ENCODE measurements at places on chromosomes 16 and 17.

GRCh38 chr17:10769840-10770239, 34.1 kb downstream of the TMEM238L start:
- H3K27me3 ChIP-seq = no peaks in the 10 kb centered on the region
- H3K27ac ChIP-seq = no peak overlapping the region
- DNase-seq = peak; percentile 41
- H3K4me3 ChIP-seq = no peak overlapping the region

- H3K36me3 ChIP-seq = no peaks in the 10 kb centered on the region
- H3K4me3 ChIP-seq = peak overlapping the region; percentile 8
- peaks cover 30% of the 10 kb centered on the region for H3K4me1 ChIP-seq
- H3K27ac ChIP-seq = peak overlapping the region; percentile 42
- H3K27me3 ChIP-seq = no peaks in the 10 kb centered on the region
Observed at GRCh38 chr16:80027007-80027965, 426.7 kb upstream of the MAF start.

DNA sequence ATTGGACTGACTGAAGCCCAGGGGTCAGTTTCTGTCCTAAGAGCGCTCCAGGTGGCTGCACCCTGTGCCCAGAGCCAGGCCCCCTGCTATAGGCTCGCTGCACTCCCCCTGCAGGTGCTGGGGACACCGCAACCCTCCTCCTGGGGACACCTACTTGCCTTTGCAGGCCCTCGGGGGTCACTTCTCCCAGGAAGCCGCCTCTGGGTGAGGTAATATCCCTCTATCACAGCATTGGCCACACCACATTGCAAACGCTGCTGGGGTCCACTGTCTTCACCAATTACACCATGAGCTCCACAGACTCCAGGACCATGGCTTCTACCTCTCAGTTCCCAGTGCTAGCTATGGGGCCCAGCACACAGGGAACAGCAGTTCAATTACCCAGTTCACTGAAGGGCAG, 14.9 kb downstream of the USP36 start:
- DNase-seq = no peak
- no peak overlapping the region for H3K4me3 ChIP-seq
- peaks cover 8% of the 10 kb centered on the region for H3K4me1 ChIP-seq

DNA sequence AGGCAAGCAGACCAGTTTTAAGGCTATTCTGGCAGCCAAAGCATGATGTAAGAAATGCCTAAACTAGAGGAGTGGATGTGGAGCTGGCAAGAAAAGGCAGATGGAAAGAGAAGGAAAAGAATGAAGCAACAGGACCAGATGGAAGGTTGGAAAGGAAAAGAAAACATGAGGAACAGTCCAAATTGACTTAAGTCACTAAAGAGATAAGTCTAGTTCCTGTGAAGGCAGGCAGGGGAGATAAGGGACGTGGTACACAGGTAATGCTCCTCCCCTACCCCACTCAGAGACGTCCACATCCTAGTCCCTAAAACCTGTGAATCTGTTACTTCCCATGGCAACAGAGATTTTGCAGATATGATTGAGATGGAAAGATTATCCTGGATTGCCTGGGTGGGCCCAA, 43.5 kb downstream of the TEX2 start:
- H3K4me3 ChIP-seq = no peak overlapping the region
- H3K27me3 ChIP-seq = no peaks in the 10 kb centered on the region
- H3K27ac ChIP-seq = no peak overlapping the region
- H3K4me1 ChIP-seq = peaks cover 45% of the 10 kb centered on the region
- H3K36me3 ChIP-seq = no peaks in the 10 kb centered on the region
- no peak for DNase-seq

DNA sequence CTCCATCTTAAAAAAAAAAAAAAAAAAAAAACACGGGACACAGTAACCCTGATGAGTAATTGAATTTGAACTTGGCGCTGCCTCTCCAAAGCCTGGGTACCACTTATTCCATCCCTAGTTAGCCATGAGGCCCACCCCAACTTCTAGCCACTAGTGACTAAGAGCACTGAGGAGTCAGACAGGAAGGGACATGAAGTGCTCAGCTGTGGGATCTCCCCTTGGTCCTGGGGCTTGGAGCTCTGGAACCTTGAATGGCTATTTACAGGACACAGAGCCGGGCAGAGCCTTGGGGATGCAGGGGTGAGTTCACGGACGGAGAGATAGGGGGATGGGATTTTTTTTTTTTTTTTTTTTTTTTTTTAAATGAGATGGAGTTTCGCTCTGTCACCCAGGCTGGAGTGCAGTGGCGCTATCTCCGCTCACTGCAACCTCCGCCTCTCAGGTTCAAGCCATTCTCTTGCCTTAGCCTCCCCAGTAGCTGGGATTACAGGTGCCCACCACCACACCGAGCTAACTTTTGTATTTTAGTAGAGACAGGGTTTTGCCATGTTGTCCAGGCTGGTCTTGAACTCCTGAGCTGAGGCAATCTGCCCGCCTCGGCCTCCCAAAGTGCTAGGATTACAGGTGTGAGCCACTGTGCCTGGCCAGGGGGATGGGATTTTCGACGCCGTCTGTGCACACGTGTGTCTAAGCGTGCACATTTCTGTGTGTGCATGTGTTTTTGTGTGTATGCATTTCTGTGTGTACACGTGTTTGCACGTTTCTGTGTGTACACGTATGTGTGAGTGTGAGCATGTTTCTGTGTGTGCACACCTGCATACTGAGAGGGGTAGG, 20.4 kb upstream of the CIBAR2 start:
- H3K27ac ChIP-seq = no peak overlapping the region
- H3K4me3 ChIP-seq = no peak overlapping the region
- H3K27me3 ChIP-seq = no peaks in the 10 kb centered on the region
- no peaks in the 10 kb centered on the region for H3K36me3 ChIP-seq
- no peak for DNase-seq
- peaks cover 47% of the 10 kb centered on the region for H3K4me1 ChIP-seq

GRCh38 chr17:19495828-19496528, 37.7 kb upstream of the SLC47A1 start:
- no peaks in the 10 kb centered on the region for H3K27me3 ChIP-seq
- no peak overlapping the region for H3K27ac ChIP-seq
- DNase-seq = no peak
- no peaks in the 10 kb centered on the region for H3K4me1 ChIP-seq
- no peaks in the 10 kb centered on the region for H3K36me3 ChIP-seq

- no peaks in the 10 kb centered on the region for H3K4me1 ChIP-seq
- H3K4me3 ChIP-seq = no peak overlapping the region
- H3K27me3 ChIP-seq = no peaks in the 10 kb centered on the region
- H3K27ac ChIP-seq = no peak overlapping the region
- H3K36me3 ChIP-seq = no peaks in the 10 kb centered on the region
Observed at GRCh38 chr16:65975049-65975708, 391.3 kb upstream of the CDH5 start.

- H3K36me3 ChIP-seq = no peaks in the 10 kb centered on the region
- DNase-seq = no peak
- no peaks in the 10 kb centered on the region for H3K4me1 ChIP-seq
- H3K27me3 ChIP-seq = peaks cover 18% of the 10 kb centered on the region
- no peak overlapping the region for H3K4me3 ChIP-seq
- H3K27ac ChIP-seq = no peak overlapping the region
Observed at GRCh38 chr17:33302394-33302793, 9.3 kb upstream of the ASIC2 start.

- H3K27me3 ChIP-seq = no peaks in the 10 kb centered on the region
- peaks cover 39% of the 10 kb centered on the region for H3K4me1 ChIP-seq
- peak overlapping the region; percentile 95 for H3K4me3 ChIP-seq
Observed at GRCh38 chr17:68512960-68513474, 787 bp downstream of the PRKAR1A start.

GRCh38 chr17:37168731-37169353, 206.9 kb upstream of the C17orf78 start:
- H3K4me1 ChIP-seq = no peaks in the 10 kb centered on the region
- no peak for DNase-seq
- H3K27me3 ChIP-seq = no peaks in the 10 kb centered on the region
- H3K36me3 ChIP-seq = no peaks in the 10 kb centered on the region
- no peak overlapping the region for H3K4me3 ChIP-seq

GRCh38 chr17:56867948-56868376, 34.0 kb downstream of the DGKE start:
- no peak for DNase-seq
- H3K4me3 ChIP-seq = no peak overlapping the region
- H3K4me1 ChIP-seq = no peaks in the 10 kb centered on the region
- peaks cover 3% of the 10 kb centered on the region for H3K36me3 ChIP-seq
- H3K27ac ChIP-seq = no peak overlapping the region
- H3K27me3 ChIP-seq = no peaks in the 10 kb centered on the region

GRCh38 chr16:26031286-26031685, 339.5 kb downstream of the HS3ST4 start:
- H3K4me1 ChIP-seq = no peaks in the 10 kb centered on the region
- no peak overlapping the region for H3K4me3 ChIP-seq
- no peak overlapping the region for H3K27ac ChIP-seq
- no peaks in the 10 kb centered on the region for H3K27me3 ChIP-seq

- H3K4me1 ChIP-seq = peaks cover 10% of the 10 kb centered on the region
- no peak for DNase-seq
- H3K27ac ChIP-seq = no peak overlapping the region
- H3K27me3 ChIP-seq = peaks cover 63% of the 10 kb centered on the region
- no peak overlapping the region for H3K4me3 ChIP-seq
- H3K36me3 ChIP-seq = no peaks in the 10 kb centered on the region
Observed at GRCh38 chr16:73546341-73546845, 498.5 kb upstream of the ZFHX3 start.

DNA sequence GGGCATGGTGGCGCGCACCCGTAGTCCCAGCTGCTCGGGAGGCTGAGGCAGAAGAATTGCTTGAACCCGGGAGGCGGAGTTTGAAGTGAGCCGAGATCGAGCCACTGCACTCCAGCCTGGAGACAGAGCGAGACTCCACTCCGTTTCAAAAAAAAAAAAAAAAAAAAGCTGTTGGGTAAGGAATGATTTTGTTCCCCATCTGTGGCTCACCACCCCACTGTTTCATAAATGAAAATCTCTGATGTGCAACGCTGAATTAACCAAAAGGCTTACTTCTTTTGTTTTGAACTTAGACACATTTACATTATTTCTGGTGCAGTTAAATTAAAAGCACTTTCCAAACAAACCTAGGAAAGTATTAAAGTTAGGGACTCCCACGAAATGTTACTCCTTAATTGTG, 1.2 kb upstream of the METTL9 start:
- peak overlapping the region; percentile 100 for H3K4me3 ChIP-seq
- H3K4me1 ChIP-seq = peaks cover 34% of the 10 kb centered on the region
- H3K27ac ChIP-seq = peak overlapping the region; percentile 99
- H3K27me3 ChIP-seq = no peaks in the 10 kb centered on the region
- no peak for DNase-seq
- no peaks in the 10 kb centered on the region for H3K36me3 ChIP-seq

DNA sequence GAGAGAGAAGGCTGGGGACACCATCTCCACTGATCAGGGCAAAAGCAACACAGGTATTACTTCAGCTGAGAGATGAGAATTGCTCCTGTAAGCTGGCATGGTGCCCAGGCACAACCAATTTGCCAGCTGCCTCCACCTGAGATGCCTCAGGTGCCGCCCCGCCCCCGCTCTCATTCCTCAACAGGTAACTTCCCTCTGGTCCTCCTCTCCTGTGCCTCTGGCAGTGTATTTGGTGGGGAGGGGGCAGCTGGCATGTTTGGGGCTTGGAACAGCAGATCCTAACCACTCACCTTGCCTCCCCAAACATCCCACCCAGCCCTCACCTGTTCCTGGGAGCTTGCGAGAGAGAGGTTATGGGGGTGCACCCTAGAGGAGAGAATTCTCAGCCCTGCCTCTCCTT, 2.9 kb upstream of the SRCIN1 start:
- DNase-seq = no peak
- peaks cover 70% of the 10 kb centered on the region for H3K27me3 ChIP-seq
- no peak overlapping the region for H3K27ac ChIP-seq
- H3K36me3 ChIP-seq = no peaks in the 10 kb centered on the region

- no peak for DNase-seq
- H3K36me3 ChIP-seq = no peaks in the 10 kb centered on the region
- H3K27ac ChIP-seq = no peak overlapping the region
- no peak overlapping the region for H3K4me3 ChIP-seq
- no peaks in the 10 kb centered on the region for H3K27me3 ChIP-seq
- no peaks in the 10 kb centered on the region for H3K4me1 ChIP-seq
Observed at GRCh38 chr17:36019423-36019822, 1.7 kb upstream of the CCL23 start.

GRCh38 chr17:73316919-73317505, 5.2 kb upstream of the CDC42EP4 start:
- H3K27me3 ChIP-seq = no peaks in the 10 kb centered on the region
- no peak overlapping the region for H3K27ac ChIP-seq
- no peak overlapping the region for H3K4me3 ChIP-seq
- H3K36me3 ChIP-seq = no peaks in the 10 kb centered on the region
- H3K4me1 ChIP-seq = peaks cover 31% of the 10 kb centered on the region
- no peak for DNase-seq

DNA sequence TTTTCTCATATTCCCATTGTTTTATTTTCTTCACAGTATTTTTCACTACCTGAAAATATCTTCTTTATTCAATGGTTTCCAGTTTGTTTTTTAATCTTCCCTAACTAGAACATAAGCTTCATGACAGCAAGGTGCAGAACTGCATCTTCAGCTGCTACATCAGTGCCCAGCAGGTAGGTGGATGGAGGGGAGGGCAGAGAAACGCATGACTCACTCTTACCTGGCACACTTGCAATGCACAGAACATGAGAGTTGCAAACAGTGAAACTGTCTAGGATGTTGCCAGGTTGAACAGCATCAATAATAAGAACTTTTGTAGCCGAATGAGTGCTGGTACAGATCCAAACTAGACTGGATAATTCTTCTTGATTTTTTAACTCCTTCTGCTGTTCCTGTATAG, 127.1 kb downstream of the SPAG9 start:
- H3K4me1 ChIP-seq = no peaks in the 10 kb centered on the region
- no peaks in the 10 kb centered on the region for H3K27me3 ChIP-seq
- H3K27ac ChIP-seq = no peak overlapping the region
- no peak overlapping the region for H3K4me3 ChIP-seq
- no peak for DNase-seq

- no peaks in the 10 kb centered on the region for H3K36me3 ChIP-seq
- DNase-seq = no peak
- H3K27me3 ChIP-seq = peaks cover 73% of the 10 kb centered on the region
- H3K4me1 ChIP-seq = no peaks in the 10 kb centered on the region
- H3K4me3 ChIP-seq = no peak overlapping the region
Observed at GRCh38 chr16:86922311-86922710, 344.0 kb downstream of the FOXL1 start.

DNA sequence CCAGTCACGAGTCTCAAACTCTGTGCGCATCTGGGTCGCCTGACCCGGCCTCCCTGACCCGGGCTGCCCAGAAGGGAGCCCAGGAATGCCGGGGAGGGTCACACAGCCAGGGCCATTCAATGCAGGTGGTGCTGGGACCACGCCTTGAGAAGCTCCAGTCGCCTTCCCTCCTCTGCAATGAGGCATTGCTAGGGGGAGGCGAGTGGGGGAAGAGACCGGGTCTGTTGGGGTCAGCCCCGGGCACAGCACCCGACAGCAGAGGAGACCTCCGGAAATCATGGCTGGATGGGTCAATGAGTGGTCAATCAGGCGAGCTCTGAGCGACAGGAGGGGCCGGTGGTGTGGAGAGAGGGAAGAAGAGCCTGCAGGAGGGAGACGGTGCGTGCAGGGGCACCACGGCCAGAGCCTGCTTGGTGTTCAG, 13.3 kb downstream of the JPH3 start:
- H3K27ac ChIP-seq = no peak overlapping the region
- H3K27me3 ChIP-seq = peaks cover 58% of the 10 kb centered on the region
- H3K36me3 ChIP-seq = no peaks in the 10 kb centered on the region
- DNase-seq = no peak
- H3K4me1 ChIP-seq = no peaks in the 10 kb centered on the region

Data from suprapubic skin (tissue), 4 donors.